ENCODE measurements at places on chromosomes 1 and 21.
A peak's percentile ranks its signal among the peaks of the same experiment; 100 is the strongest.

- DNase-seq, result no peak
Observed at GRCh38 chr21:32181457-32181856, 97.4 kb downstream of the MIS18A start.

GRCh38 chr1:169348383-169349036 lies 19.1 kb downstream of the NME7 start:
- peak; percentile 42 for DNase-seq

DNA sequence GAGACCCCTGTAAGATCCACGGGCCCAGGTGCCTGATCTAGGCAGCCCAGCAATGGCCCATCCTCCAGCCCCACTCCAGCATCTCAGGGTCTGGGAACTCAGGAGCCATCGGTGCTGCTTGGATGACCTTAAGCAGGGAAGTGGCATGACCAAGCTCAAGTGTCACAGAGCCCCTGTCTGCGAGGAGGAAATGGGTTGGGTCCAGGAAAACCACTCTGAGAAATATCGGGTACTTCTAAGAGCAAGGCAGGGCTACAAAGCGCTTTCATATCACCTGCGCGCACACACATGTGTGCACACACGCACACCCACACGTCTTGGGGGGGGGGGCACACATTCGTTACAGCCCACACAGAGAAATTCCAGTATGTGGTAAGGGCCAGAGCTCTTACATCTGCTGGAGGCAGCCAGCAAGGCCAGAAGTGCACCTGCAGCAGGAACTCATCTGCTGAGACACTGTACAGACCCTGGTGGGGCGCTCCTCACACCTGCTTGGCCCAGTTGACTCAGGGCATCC lies 32.6 kb upstream of the SPOCD1 start:
- no peak for DNase-seq

- DNase-seq, result no peak
Observed at GRCh38 chr1:27531959-27532685, 42.2 kb upstream of the WASF2 start.

DNA sequence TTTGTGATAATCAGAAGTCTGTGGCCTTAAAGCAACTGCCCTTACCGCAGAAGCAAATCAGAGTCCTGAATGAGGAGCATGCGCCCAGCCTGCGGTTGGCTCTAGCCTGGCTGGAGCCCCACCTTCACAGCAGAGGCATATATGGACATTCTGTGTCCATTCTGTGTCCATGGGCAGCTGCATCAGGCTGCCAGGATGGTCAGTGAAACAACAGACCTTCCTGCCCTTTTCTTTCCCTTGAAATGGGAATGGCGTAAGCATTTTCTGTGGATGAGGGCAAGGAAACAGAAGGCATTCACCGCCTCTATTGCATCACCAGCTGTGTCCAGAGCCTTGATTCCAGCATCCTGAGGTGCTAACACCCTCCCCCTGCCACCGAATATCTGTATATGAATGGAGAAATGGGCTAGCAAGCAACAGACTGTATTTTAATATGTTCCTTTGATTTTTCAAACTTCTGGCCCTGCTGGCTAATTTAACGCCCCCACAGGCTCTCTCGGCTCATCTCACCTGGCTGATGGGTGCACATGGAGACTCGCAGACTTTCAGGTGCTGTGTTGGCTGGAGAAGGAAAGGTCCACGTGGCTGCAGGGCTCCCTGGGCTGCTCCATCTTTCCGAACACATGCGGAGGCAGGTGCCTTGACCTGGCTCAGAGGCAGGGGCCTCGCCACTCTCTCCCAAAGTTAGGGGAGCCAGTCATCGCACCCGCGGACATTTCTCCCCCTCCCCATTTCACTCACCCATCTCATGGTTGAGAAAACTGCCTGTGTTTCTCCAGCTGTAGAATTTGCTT lies 159.2 kb downstream of the GALNT2 start:
- no peak for DNase-seq

DNA sequence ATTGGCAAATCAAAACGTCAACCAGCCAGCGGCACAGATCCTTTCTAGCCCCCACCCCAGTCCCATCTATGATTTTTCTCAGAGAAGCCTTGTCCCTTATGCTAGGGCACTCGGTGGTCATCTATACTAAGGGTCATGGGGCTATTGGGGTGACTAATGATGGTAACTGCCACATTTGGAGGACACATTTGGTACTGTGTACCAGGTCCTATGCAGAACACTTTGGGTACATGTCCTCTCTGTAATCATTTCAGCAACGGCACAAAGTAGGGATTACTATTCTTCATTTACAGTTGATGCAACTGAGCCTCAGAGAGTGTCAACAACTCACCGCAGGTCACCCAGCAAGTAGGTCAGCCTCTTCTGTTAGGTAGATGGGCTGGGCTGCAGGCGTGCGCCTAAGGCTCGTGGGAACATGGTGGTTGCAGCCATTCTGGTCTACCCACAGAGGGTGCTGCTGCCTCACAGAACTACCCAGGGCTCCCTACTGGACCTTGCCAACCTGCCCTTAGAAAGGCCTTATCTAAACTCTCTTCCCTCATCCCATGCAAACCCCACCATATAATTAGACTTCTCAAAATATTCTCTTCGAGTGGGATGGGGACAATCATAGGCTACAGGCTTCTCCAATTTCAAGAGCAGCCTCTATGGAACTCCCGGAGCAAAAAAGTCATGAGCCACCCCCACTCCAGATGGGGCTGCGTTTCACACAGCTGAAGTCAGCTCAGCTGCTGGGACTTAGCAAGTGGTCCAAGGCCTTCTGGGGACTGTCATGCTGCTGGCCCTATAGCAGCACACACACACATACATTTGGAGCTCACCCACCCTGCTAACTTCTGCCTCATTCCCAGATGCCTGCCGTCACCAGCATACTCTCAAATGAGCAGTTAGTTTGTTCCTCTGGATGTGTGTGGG lies 5.8 kb upstream of the SDHB start:
- DNase-seq, result no peak

GRCh38 chr1:17521946-17522612 lies 17.4 kb upstream of the ARHGEF10L start:
- DNase-seq, result no peak

- no peak for DNase-seq
Observed at GRCh38 chr1:207822124-207822601, 70.3 kb downstream of the CD46 start.

- peak; percentile 94 for DNase-seq
Observed at GRCh38 chr1:23562137-23562876, 3.0 kb upstream of the ID3 start.

DNA sequence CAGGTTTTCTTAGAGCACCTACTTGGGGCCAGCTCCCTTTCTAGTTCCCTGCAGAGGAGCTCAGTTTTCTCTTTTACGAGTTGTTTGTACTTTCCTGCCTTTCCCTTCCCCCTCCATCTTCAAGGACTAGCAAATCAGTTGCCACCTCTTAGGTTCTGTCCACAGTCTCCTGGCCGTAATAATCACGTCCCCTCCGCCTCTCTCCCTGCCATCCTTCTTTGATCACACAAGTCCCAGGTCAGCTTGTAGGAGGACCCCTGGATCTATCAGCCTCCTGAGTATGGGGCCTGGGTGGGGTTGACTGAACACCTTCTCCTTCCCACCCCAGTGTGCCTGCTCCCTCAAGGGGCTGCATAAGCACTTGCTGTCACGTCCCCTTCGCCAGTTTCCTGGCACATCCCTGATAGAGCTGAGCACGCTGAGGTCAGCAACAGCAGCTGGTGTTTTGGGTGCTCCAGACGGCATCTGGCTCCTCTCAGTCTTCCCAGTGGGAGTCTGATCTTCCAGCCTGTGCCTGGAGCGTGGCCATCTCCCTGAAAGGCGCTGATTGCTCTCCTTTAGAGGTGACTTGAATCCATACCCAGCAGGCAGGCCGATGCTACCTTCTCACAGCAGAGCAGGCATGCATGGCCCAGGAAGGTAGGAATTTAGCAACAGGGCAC lies 216.1 kb upstream of the TMEM51 start:
- no peak for DNase-seq

DNA sequence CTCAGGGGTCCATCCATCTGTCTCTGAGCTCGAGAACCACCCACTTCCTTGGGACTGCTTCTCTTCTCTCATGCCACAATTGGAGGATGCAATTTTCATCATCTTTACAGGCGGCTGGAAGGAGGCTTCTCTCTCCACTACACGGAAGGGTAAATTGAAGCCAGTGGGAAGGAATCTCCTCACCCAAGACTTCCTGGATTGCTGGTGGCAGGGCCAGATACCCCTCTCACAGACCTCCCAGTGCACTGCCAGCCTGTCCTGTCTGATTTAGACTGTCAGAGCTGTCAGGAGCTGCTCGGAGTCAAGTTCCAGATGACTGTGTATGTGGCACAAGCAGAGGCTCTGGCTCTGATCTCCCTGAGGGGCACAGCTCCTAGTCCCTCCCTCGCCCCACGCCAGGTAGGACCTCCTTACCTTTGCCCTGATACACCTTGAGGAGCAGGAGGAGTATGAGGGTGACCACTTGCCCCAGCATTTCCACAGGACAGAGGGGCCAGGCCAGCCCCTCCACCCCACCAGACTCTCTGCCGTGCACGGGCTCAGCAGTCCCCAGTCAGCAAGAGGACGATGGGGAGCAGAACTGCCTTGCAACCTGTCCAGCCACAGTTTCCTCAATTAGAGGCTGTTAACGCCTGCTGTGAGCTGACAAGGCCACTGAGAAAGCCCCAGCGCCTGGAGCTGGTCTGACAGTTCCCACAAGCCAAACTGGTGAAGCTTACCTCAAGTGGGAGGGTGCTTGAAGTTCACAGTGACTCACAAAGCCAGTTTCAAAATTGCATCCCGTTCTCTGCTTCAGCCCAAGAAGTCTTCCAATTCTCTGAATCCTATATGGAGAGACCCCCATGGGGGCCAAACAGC lies at the start of gene CD244:
TSS of gene CD244 (minus strand) at position 685 of the 858 bp plus-strand sequence. CDS start at position 475, 210 bp downstream.
- DNase-seq, result no peak

GRCh38 chr1:167938080-167938636 lies 1.3 kb upstream of the MPC2 start:
- DNase-seq, result no peak

DNA sequence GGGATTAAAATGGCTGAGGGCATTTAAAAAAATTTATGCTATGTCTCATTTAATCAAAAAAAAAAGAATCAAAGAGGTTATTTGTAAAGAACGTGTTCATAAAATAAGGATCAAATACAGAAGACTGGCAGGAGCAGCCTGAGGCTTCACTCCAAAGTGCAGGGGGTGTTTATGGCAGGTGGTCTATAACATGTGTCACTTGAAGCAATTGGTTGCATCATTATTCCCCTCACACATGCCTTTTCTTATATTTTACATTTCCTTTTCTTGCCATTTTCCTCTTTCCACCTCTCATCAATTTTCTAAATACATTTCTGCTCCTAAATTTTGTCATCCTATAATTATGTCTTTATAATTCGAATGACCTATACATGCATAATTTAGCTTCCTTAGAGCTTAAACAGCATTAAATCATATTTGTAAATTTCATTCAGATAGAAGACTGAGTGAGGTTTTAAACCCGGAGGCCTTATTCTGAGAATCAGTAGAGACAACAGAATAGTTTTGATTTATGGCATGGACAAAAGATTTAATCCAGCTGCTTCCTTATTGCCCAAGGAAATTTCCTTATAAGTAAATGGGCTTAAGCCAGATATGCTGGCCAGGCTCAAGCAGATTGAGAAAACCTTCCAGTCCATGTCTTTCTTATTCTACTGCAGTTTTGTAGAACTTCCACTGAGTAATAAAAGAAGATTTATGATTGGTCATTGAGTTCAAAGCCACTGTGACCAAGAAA lies 322.8 kb downstream of the TGFB2 start:
- DNase-seq, result no peak

DNA sequence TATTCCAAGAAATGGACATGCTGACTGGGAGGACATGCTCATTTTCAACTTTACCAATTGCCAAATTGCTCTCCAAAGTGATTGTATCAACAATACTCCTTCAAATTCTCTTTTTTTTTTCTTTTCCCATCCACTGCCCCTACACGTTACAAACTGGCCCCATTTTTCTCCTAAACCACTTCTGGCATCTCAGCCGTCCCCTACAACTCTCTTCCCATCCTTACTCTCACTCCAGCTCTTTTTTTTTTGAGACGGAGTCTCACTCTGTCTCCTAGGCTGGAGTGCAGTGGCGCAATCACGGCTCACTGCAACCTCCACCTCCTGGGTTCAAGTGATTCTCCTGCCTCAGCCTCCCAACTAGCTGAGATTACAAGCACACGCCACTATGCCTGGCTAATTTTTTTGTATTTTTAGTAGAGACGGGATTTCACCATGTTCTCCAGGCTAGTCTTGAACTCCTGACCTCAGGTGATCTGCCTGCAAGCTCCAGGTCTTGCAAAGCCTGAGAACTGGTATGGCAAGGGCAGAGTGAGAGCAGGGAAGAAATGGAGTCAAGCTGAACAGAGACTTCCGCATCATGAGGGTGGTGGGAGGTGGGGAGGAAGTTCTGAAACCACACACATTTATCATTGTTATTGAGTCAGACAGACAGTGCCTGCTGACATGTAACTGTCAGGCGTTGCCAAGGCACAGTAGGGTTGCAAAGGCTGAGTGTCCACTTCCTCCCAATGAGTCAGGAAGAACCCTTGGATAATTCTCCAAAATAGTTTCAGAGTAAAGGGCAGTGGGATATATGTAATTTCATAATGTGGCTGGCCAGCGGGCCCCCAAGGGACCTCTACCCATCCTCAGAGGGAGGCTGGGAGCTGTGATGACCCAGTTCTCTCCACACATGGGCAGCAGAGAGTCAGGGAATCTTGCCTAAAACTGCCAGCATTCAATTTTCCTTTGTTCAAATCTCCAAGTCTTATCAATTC lies 17.4 kb downstream of the CELA3A start:
- DNase-seq, result no peak

DNA sequence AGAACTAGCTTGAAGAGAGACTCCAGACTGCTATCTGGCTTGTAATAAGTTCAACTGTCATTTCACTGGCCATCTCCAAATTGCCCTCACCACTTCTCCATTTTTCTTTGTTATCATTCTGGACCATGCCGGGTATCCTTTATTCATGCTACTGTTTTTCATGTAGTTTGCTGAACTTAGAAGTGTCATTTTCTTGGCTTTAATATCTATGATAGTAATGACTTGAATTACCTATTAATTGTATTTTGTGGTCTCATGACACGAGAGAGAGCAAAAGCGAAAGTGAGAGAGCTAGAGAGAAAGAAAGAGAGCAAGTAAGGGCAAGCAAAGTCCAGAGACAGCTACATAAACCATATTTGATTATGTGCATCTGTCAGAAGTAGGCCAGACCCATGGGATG lies 184.9 kb upstream of the ATP1B1 start:
- no peak for DNase-seq

DNA sequence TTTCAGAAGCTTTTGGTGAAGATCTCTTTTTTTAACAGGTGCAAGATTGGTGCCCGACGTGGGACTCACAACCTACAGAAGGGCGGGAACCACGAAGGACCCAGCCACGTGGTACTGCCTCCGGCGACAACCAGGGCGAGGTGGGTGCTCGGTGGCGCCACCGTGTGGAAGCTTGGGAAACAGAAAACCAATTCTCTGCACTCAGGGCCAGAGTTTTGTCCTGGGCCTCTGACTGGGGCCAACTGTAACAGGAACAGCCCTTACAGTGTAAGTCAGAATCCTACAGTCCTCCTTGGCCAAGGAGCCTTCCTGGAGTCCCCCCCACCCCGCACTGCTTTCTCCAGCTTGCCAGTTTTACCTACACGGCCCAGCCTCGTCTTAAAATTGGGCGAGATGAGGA lies 11.6 kb upstream of the S100A7A start:
- DNase-seq, result no peak

Measured in NCI-H187 (cell line).